ENCODE measurements at places on chromosomes 3 and 15.

- peak; percentile 53 for DNase-seq
Measured at GRCh38 chr3:12097971-12098370, 60.7 kb downstream of the TIMP4 start.

- peak; percentile 3 for DNase-seq
Measured at GRCh38 chr3:29683018-29683993, 402.4 kb downstream of the RBMS3 start.

DNA sequence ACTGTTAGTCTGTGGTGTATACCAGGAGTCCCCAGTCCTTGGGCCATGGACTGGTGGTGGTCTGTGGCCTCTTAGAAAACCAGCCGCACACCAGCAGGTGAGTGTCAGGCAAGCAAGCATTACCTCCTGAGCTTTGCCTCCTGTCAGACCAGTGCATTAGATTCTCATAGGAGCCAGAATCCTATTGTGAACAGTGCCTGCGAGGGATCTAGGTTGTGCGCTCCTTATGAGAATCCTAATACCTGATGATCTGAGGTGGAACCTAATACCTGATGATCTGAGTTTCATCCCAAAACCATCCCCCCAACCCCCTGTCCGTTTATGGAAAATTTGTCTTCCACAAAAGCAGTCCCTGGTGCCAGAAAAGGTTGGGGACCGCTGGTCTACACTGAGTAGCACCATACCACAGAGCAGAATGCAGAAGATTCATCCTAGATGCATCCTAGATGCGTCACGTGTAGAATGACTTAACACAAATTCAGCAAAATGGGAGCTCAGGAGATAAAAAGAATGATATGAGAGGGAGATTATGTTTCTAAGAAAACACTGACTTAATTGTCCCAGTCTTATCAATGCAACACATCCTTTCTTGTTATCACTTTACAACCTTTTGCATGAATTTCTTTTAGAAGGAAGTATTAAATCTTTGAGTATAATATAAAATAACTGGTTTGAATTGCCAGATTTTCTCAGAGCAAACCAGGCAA, 28.5 kb downstream of the SELENOT start:
- no peak for DNase-seq

DNA sequence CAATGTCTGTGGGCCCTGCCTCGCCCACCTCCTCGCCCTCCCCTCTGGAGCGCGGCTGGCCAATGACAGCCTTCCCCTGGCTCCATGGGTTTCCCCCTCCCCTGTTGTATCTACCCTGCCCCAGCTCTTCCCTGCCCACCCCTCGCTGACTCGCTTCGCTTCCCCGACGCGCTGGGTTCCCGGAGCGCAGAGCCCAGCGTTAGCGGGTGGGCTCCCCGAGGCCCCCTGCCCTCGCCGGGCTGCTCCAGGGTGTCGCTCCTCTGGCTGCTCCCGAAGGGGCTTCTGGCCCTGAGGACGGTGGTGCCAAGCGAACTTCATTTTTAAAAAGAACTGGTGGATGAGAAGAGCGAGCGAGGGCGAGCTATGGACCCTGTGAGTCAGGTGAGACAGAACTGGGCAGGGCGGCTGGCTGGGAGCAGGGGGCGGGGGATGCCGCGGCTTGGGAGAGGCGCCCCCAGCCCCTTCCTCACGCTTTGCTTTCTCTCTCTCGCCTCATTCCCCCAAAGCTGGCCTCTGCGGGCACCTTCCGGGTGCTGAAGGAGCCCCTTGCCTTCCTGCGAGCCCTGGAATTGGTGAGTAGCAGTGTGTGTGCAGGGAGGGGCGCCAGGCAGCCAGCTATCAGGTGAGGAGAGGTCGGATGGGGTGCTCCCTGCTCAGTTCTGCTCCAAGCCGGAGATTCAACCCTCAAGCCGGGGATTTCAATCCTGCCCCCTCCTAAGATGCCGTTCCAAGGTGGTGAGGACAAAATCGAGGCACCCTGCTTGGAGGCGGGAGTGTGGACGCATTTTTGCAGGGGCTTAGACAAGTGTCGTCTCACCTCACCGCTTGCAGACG, at the start of gene SYNPR:
Gene SYNPR (plus strand): TSS at position 138 of the 834 bp plus-strand sequence.
- DNase-seq, result no peak

DNA sequence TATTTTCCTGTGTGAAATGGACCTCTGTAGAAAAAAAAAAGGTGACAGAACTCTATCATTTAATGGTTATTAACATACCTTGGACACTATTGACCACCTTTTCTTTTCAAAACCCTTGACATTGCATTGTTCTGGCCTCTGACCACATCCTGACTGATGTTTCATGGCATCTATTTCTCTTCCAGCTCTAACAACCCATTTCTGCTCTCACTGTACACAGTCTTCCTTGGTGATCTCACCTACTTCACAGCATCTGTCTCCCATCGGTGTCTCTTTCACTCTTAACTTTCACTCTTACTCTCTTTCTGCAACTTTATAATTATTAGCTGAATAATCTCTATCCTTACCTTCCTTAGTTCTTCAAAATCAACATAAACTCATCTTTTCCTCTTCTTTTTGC, 217.4 kb upstream of the CD96 start:
- no peak for DNase-seq

- no peak for DNase-seq
Measured at GRCh38 chr3:153162513-153163392, 727 bp downstream of the RAP2B start.

DNA sequence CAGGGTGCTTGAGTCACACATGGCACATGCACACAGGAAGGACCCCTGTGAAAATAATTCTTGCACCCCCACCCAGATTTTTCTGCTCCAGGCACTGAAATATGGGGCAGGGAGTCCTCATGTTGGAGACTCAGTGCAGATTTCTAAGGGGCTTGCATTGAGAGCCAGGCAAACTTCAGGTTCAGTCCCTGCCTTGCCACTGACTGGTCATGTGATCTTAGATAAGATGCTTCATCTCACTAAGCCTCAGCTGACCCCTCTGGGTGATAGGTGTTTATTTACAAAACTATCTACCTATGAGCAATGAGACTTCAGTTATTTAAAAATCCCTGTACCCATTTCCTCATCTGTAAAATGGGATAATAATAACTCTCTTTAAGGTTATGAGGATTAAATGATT, 30.1 kb upstream of the C3orf80 start:
- no peak for DNase-seq

DNA sequence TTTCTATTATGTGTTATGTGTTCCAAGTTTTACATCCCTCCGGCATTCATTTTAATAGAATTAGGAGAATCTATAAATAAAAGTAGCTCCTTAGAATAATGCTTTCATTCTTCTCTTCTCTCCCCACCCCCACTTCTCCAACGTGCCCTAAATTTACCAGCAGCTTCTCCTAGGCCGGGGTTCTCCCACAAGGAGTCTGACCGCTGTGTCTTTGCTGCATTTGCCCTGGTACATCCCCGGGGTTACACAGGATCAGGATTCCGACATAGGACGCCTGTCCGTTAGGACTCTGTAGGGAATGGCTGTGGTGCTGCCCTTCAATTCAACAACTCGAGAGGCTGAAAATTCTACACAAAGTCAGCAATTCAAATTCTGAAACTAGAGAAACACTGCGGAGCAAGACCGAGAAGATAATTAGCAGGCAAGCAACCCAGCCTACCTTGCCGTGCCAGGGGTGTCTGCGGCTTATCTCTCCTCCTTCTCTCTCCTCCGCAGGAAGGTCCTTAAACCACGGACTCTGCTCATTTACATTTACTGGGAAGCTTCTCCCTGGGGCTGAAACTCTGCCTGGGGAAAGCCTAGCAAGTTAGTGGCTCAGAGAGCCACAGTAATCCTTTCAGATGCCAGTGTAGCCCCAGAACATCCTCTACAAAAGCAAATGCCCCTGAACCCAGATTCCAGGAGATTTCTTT, 18.8 kb downstream of the PCSK6 start:
- no peak for DNase-seq
